ENCODE measurements at places on chromosomes 1 and 21.

- DNase-seq: no peak
Observed at GRCh38 chr1:243287123-243287460, 31.3 kb downstream of the SDCCAG8 start.

DNA sequence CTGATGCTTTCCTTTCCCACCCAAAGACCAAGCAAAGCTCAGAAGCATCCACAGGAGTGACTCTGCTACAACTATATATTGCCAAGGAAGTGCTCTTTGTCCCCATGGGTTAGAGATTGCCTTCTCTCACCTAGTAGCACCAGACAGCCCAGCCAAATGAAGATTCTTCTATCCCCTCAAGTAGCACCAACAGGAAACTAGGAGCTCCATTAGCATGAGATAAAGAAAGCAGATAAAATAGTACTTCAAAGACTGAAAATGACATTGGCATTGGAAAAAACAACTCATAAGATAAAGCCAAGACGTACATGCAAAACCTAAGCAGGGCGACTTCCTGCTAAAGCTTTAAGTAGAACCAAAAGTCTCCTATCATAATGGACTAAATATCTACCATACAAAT is 871.5 kb downstream of the AMY1C start:
- DNase-seq: no peak

GRCh38 chr1:1397839-1398523 is 1.2 kb downstream of the CCNL2 start:
- no peak for DNase-seq

- DNase-seq: no peak
Observed at GRCh38 chr1:192592981-192593708, 17.6 kb downstream of the RGS1 start.

GRCh38 chr1:101150670-101151069 is 86.1 kb upstream of the S1PR1 start:
- no peak for DNase-seq

DNA sequence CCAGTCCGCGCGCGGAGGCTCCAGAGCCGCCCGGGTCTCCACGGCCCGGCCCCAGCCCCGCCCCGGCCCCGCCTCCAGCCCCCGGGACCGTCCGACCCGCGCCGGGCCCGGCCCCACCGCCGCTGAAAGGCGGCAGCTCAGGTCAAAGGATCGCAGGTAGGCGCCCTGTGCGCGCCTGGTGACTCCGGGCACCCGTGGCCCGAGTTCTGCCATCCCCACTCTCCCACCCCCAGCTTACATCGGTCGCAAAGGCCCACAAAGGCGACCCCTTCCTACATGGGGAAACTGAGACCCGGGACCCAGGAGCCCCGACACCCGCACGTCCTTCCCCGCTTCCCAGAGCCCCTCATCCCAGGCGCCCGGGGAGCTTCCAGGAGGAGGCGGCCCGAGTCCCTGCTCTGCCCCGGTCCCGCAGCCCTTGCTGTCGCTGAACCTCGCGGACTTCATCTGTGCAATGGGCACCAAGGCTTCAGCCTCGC is at the start of gene TMEM200B:
TMEM200B (minus strand) TSS at position 17 of the 479 bp plus-strand sequence. CDS start 2,075 bp downstream, outside the sequence.
- DNase-seq: no peak

Data from DMS79 treated with DMSO at 0.1 percent for 48 hours (cell line).